ENCODE measurements at places on chromosomes 2 and 18.

DNA sequence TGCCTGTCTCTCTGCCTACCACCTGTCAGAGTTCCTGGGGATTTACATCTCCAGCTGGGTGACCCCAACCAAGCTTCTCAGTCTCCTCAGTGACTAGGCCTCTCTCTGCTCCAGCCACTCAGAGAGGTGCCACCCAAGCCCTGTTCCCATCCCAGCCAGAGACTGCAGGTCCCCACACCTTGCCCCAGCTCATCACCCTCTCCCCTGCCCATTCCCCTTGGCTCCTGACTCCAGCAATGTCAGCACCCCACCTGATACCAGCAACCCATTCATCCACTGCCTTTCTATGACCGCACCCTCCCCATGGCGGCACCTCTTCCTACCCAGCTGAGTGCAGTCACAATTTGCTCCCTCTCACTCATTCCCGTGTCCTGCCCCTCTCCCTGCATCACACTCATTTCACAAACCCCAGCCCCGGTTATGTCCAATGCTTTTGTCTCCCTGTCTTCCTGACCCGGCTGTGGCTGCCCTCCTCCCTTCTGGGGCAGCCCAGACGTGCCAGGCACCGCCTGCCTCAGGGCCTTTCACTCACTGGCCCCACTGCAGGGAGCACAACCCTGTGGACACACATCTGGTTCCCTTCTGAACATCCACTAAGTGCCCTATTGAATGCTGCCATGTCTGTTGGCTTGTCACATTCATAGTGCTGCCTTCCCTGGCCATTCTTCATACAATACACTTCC lies 494.8 kb upstream of the HS6ST1 start:
- DNase-seq, result no peak

- no peak for DNase-seq
These were observed 105.8 kb downstream of the RIT2 start for GRCh38 chr18:43009674-43010073.

- no peak for DNase-seq
These were observed 16.5 kb downstream of the DOK1 start for GRCh38 chr2:74571058-74571457.

GRCh38 chr2:234241656-234242458 lies 191.4 kb downstream of the SPP2 start:
- DNase-seq, result no peak

- DNase-seq, result no peak
These were observed 348.4 kb upstream of the RAB12 start for GRCh38 chr18:8260827-8261226.

GRCh38 chr2:88615822-88616221 lies 11.4 kb downstream of the EIF2AK3 start:
- DNase-seq, result no peak

GRCh38 chr2:241190291-241190981 lies 2.0 kb downstream of the ANO7 start:
- DNase-seq, result no peak

GRCh38 chr2:215466097-215466909 lies 30.4 kb upstream of the FN1 start:
- DNase-seq, result no peak

- DNase-seq, result no peak
These were observed 160.5 kb downstream of the XIRP2 start for GRCh38 chr2:167048829-167049228.

DNA sequence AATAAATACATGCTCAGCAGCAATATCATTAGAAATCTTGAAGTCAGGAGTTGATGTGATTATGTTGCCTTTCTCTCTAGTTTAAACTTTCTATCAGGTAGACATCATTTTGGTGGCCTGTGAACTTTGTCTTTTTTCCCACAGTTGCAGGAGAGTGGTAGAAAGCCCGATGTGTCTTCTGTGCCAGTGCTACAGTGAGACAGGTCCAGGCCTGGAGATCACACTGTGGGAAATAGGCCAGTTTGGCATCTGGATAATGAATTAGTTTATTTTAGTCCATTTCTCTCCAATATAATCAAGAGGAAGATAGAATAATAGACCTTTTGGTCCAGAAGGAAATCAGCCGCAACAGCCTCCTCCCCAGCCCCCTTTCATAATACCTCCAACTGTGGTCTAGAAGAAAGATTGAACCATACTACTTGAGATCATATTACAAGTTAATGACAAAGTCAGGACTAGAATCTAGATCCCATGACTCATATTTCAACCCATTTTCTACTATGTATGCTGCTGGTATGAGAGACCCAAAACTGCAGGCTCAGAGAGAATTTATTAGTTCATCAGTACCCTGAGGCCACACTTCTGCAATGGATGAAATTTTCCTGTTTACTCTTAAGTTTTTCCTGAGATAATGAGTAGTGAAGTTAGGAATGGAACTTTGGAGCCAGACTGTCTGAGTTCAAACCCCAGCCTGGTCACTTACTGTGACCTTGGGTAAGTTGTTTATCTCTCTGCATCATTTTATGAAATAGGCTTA lies 20.6 kb downstream of the KCMF1 start:
- no peak for DNase-seq

- no peak for DNase-seq
These were observed 199.4 kb upstream of the CYP26B1 start for GRCh38 chr2:72347081-72347480.

DNA sequence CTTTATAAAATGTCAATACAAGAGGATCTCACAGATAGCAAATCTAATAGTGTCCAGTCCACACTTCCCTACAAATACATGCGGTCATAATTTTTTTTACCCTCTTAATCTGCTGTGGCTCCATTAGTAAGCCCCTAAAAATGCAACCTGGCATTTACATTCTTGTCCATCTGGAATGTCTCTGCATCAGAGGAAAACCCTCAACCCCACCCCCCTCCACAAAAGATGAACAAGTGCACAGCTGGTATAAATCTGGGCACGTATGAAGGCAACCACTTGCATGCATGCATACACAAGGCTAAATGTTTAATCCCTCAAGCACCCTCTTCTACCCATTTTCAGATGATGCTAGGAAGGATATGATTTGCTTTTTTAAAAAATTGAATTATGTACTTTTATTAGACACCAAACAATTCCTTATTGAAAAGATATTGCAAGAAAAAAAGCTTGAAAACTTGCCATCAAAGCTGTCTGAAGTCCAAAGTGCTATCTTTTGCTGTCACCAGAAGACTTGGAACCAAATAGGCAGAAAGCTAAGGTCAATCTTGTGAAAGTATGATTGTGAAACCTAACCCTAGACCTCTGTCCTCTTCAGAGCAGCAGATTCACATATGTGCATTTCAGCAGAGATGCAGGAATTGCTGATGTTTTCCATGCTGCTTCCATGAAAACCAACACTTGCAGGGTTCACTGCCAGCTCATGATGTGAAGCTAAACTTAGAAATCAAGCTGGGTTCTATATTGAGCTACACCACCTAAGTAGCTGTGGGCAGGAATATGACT lies 39.0 kb downstream of the IRS1 start:
- no peak for DNase-seq

DNA sequence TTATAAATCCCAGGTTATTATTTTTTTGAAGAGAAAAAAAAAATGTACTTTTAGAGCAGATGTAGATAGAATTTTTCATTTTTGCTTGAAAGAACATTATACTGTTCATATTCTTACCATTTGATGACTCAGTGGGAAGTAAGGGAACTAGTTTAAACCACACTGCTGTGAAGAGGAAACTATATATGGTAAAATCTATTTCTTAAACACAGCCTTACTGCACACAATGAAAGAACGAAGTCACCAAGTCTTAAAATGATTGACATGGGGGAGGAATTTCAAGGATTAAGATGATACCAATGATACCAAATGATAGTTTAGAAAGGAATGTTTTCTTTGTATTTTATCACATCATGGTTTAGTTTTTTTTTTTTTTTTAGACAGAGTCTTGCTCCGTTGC lies 5.0 kb downstream of the ACTR2 start:
- no peak for DNase-seq

DNA sequence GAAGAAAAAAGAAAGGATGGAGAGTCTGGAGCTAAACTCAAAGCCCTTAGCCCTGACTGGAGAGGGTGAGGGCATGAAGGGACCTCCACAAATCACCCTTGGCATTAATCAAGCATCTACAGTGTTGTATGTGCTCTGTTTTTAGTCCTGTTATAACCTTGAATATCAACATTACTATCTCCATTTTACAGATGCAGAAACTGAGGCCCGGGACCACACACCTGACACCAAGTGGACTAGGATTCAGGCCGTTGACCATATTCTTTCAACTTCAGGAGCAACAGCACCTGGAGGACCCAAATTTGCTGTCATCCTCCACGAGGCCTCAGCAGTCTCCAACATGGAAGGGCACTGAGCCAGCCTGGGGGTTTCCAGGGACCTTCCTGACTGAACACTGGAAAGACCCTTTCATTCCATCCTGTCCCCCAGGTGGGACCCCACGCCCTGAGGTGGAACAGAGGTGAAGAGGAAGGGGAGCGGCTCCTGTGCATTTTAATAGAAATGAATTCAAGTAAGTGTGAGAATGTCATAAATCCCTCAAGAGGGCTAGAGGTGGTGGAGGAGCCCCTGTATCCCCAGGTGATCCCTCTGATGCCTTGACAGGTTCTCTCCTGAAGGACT lies 41.0 kb downstream of the SERTAD2 start:
- no peak for DNase-seq

- DNase-seq, result no peak
These were observed 49.7 kb downstream of the CDH2 start for GRCh38 chr18:28127228-28127627.

GRCh38 chr2:200066417-200066816 lies 111.0 kb downstream of the MAIP1 start:
- DNase-seq, result no peak

GRCh38 chr18:38076346-38077070 lies 510.9 kb upstream of the CELF4 start:
- no peak for DNase-seq

- no peak for DNase-seq
These were observed 64.1 kb downstream of the BCL2 start for GRCh38 chr18:63255435-63255834.

- peak; percentile 5 for DNase-seq
These were observed 504 bp downstream of the ASAP2 start for GRCh38 chr2:9206991-9207640.
